ENCODE measurements at places on chromosomes 7 and 10.

GRCh38 chr10:4407783-4408182 lies 418.2 kb upstream of the AKR1E2 start:
- no peak for DNase-seq

DNA sequence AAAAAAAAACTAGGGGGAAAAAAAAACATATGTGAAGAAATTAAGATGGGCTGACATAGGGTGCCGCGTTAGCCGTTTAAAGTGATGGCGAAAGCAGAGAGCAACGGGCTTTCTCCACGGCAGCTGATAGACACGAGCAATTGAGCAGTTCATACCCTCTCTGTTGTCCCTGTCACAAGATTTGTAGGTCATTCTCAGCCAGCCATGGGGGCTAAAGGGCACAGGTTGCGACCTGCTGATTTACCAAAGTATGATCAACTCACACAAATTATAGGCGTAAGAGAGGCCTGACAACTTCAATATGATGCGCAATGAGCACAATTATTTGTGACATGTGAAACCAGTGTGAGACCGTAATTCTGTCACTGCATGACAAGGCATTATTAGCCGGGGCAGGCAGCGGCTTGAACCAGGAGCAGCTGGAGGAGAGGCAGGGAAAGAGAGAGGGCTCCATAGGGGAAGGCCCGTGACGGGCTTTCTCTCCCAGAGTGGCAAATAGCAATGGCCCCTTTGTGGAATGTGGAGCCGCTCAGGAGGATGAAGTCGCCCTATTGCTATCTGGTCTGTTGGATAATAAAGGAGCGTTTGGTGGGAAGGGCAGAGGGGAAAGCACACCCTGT lies 195.1 kb upstream of the HABP2 start:
- peak; percentile 57 for DNase-seq

DNA sequence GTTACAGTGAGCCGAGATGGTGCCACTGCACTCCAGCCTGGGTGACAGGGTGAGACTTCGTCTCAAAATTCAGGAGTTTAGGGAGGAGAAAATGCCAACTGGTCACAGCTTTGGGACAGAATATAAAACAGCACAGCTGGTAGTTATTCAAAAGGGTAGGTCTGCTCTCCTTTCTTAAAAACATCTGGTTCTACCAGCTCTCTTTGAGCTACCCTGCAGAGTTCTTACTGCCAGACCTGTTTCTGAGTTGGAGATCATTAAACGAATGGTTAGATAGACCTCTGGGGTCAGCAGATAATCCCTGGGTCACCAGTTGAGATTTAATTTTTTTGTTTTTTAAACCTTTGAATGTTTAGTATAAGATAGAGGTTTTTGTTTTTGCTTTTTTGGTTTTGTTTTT lies 52.6 kb downstream of the MCU start:
- DNase-seq = no peak

DNA sequence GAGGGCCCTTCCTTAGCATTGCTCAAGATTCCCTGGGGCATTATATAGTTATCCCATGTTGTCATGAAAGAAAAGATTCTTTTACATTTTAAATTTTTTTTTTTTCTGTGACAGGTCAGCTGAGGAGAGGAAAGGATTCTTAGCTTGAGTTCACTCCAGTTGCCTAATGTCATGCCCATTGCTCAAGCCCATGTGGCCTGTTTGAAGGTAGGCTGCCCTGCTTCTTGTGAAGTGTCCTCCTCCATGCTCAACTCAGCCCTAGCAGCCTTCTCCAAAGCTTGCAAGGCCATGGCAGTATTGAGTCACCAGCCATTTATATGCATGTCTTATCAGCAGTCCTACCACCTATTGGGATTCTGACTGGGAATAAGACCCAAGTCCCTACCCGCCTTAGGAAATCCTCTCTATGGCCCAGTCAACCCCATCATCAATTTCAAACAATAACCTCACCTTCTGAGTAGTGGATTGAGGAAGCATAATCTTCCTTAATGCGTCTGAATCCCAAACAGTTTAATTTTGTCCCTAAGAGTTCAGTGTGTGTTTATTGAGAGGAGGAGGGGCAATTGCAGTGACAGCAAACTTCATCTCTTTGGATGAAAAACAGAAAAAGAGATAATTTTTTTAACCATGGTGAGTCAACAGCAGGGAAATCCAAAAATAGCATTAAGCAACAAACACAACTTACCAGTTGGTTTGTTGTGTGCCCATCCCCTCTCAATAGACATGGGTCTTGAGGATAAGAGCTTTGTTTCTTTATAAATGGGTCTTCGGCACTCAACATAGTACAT lies 38.6 kb upstream of the WASL start:
- DNase-seq = no peak

GRCh38 chr7:78959477-78959876 lies 494.0 kb downstream of the MAGI2 start:
- DNase-seq = no peak

GRCh38 chr7:140967438-140967837 lies 42.7 kb upstream of the BRAF start:
- no peak for DNase-seq

DNA sequence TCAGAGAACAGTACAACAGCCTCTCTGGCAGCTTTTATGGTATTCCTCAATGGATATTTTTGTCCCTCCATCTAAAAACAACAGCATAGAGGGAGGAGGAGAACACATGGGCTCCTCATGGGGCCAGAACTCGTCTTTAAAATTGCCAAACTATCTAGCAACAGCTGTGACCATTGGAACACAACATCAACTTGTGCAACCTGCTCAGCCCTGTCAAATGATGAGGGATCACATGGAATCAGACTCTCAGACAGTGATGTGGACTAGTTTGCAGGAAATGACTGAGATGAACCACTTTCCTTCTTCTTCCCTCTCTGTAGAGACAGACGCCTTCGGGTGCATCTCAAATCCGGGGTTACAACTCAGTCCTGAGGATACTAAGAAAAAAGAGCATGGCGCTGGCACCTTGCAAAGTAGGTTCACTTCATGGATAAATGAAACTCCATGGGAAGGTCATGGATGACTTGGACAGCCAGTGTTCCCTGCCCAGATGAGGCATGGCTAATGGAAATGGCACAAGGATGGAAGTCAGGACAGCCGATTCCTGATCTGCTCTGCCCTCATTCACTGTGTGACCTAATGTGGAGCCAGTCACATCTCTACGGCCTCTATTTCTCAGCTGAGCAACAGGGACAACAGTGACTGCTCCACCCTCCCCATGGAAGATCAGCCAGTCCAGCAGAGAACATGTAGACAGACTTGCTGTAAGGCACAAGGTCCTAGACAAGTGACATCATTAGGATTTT lies 24.6 kb upstream of the DGKI start:
- no peak for DNase-seq

- no peak for DNase-seq
Measured at GRCh38 chr10:74189999-74190421, 39.0 kb downstream of the ADK start.

GRCh38 chr10:85610381-85611092 lies 756.1 kb downstream of the GRID1 start:
- DNase-seq = peak; percentile 11

DNA sequence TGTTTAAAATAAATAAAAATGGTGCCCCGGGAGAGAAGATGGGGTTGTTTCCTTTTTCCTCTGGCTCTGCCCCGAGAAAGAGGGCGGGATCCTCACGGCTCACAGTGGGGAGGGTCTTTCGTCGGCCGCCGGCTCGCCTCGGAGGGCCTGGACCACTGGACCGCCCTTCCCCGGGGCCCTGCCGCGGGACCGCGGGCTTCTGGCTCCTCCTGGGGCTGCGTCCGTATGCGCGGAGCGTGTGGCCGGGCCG lies 3.5 kb upstream of the IGF2BP3 start:
- no peak for DNase-seq

DNA sequence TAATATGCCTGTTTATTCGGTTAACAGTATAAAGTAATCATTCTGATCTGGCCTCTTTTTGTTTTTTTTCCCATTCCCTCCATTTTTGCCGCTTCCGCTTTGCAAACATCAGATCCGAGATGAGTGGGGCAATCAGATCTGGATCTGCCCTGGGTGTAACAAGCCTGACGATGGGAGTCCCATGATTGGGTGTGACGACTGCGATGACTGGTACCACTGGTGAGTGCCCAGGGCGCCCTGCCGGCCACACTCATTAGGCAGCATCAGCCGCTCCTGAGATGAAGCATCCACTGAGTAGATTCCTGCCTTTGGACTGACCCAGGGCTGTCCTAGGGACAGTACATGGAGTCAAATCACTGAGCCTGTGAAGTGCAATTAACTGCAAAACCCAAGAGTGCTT lies 40.9 kb upstream of the GATA3 start:
- no peak for DNase-seq

DNA sequence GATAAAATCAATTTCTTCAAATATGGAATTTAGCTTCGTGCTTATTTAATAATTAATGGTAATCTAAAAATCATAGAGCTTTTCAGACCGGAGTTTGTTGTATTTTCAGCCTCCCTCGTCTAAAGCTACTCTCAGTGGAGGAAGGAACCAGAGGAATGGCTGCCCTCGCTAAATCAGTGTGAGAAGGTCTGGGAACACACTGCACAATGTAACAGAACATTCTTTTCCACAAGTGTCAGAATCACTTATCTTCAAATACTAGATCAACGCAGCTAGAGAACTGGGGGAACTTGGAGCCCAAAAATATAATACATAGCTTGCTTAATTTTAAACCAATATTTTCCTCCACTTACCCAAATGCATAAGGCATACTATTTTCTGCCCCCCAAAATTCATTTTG lies 148.5 kb downstream of the MTERF1 start:
- no peak for DNase-seq

GRCh38 chr7:6032167-6032566 lies 991 bp downstream of the ANKRD61 start:
- DNase-seq = no peak

DNA sequence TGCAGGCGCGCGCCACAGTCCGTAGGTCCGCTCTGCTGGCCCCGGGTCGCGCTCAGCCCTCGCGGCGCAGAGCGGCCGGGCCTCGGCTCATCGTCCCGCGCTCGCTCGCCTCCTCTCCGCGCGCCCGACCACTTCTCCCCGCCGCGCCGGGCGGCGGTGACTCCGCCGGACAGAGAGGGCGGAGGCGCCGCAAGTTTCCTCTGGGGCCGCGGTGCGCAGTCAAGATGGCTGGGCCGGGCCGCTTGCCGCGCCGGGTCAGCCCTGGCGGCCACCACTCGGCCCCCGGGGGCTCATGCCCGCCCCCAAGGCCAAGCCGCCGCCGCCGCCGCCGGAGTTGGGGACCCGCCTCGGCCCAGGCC lies 441 bp downstream of the FZD8 start:
- DNase-seq = no peak

DNA sequence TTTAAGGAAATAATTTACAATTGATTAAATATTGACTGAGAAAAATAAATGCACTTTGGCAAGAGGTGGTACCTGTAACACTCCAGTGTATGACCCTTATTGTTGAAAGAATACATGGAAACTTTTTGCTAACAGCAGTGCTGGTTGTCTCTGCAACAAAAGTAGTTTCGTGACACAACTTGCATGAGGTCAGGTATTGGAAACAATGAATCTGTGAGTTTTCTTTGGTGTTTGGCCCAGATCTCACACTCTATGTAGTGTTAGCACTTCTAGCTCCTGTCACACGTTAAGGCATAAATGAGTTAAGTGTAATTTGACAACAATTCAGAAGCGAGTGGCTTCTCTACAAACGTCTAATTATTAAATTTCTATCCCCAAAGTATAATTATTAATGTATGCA lies 137.7 kb upstream of the MDFIC start:
- no peak for DNase-seq

DNA sequence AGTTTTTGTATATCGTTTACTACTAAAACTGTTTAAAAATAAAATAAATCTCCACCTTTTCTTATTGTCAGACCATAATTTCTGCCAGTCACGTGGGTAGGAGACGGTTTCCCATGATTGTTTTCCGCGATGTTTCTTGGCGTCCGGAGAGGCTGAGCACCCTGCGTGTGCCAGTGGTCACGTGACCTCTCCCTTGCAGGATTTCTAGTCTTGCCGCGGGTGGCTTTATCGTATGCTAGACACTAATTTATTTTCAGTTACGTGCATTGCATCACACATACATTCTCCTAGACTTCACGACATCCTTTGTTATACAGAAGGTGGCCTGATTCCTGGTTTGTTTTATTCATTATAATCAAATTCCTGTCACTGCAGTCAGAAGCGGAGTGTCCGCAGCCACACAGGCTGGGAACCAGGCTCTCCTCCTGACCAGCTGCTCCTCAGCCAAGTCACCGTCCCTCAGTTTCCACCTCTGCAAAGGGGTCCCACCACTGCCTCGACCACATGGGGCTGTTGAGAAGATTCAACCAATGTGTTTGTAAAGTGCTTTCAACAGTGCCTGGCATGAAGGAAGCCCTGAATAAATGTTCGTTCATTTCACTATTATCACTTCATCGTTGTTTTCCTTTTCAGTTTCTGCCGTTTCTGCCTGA lies 203.2 kb upstream of the PPP2R2D start:
- peak; percentile 30 for DNase-seq

DNA sequence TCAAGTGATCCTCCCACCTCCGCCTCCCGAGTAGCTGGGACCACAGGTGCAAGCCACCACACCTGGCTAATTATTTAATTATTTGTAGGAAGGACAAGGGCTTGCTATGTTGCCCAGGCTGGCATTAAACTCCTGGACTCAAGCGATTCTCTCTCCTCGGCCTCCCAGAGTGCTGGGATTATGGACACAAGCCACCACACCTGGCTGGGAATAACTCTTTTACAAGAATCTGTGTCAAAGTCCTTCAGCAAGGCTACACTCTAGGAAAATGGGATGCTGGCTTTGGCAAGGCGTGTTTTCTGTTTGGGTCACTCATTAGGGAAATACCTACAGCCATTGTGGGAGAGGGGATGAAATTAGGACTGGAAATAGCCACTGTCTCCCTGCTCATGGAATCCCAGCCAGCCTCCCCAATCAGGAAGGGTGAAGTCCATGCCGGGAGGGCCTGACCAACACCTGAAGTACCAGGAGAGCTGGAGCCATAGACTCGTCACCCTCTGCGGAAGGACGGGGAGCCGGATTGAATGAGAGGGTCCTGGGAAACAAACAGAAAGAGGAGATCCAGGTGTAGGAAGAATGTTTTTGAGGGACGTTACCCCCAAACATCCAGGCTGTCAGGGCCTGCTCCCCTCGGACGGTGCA lies 72.2 kb upstream of the MYL10 start:
- DNase-seq = no peak

DNA sequence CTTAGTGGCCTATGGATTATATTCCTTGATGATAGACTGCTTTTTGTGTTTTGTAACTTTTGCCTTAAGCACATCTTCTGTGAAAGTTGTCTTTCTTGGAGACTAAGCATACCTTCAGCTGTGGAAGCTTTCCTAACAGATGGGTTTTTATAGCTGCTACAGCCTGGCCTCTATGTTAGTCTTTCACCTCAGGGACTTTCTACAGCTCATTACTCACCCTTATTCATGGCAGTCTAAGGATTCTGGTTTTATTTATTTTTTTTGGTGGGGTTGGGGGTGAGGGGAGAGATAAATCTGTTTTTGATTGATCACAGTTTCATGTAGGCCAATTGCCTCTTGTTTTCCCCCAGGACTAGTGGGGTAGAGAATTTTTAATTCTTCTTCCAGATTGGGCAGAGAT lies 219.9 kb downstream of the DKK1 start:
- no peak for DNase-seq

- DNase-seq = no peak
Measured at GRCh38 chr7:77710861-77711260, 14.6 kb downstream of the RSBN1L start.
